ENCODE measurements at places on chromosomes 7 and 10. TPM values are rescaled to one million over a fixed set of nuclear protein-coding genes. Genes with fewer than 3 reads are reported as not detected.

Gene HMX2
- not detected for total RNA-seq

Gene PHKG1
- total RNA-seq = 0.78 TPM

Gene ITPRID1
- total RNA-seq = not detected

Gene AQP1
- 197 TPM for total RNA-seq

Gene FAM13C
- 14.4 TPM for total RNA-seq

Gene ZNF775
- total RNA-seq = 6.8 TPM

Gene SPACDR
- total RNA-seq = not detected

Gene ZC3HAV1L
- 44.5 TPM for total RNA-seq

DNA sequence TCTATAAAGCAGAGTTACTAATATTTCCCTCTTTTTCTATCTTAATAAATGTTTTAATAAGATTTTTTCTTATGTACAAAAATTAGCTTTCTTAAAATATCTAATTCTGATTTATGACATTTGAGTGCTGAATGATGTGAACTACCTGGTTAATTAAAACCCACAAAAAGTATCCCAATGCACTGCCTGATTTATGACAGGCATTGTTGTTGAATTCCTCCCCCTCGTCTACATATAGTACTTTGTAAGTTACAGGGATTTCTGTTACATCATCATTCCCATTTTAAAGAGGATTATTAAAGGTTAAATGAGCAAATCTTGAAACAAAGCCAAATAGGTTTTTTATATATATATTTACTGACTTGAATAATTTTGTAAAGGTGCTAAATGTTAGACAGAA, 91.1 kb downstream of the NRBF2 start:
- DNase-seq = no peak

DNA sequence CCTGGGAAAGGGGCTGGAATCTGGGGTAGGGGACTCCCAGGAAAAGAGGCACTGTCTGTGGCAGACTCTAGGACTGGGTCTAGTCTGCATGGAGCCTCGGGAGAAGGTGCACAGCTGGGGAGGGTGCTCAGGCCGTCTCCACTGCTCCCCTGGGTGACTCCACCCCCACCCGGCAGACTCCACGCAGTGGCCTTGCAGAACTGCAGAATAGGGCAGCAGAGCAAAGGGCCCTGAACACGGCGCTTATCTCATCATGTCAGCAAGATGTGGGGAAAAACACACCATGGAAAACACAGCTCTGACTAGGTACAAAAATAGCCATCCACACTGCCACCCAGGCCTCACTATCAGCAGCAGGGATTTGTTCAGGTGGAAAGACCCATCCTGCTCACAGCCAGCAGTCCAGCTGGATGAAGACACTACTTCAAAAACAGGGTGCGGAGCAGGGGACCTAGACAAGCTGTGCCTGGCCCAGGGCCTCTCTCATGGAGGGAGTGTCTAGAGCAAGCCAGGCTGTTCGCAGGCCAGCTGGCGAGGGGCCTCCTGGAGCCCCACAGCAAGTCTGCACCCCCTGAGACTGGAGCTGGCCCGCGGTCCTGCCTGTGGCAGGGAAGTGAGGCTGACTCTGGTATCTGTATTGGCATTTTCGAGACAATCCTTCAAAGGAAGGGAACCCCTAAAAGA, 11.7 kb downstream of the MAT1A start:
- DNase-seq = no peak

DNA sequence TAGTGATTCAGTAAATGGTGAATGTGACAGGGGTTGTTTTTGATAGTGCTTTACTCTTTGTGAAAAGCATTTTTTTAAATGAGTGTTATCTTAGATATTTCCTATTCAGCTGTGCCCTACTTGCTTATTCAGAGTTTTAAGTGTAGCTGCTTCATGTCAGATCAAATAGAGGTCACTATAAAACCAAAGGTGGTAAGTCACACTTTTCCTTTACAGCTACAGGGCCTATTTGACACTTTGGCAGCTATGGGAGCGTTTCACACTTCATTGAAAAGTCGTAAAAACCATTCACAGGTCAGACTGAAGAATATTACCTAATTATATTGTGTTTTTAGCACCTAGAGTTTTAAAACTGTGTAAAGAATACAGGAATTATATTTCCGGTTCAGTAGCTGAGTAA, 67.3 kb downstream of the ANKIB1 start:
- DNase-seq = no peak

DNA sequence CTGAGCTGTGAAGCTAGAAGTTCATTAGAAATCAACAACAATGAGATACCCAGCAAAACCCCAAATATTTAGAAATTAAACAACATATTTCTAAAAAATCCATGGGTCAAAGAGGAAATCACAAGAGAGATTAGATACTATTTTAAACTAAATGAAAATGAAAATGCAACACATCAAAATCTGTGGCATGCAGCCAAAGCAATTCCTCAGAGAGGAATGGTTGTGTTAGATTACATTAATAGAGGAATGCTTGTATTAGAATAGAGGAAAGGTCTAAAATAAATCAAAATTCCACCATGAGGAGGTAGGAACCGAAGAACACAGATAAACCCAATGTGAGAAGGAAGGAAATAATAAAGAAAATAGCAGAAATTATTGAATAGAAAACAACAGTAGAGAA, 642.1 kb upstream of the GALNT17 start:
- no peak for DNase-seq

GRCh38 chr7:78326189-78326588, 527.6 kb downstream of the PHTF2 start:
- DNase-seq = no peak

- DNase-seq = no peak
Observed at GRCh38 chr7:4906682-4907081, 23.2 kb upstream of the RADIL start.

DNA sequence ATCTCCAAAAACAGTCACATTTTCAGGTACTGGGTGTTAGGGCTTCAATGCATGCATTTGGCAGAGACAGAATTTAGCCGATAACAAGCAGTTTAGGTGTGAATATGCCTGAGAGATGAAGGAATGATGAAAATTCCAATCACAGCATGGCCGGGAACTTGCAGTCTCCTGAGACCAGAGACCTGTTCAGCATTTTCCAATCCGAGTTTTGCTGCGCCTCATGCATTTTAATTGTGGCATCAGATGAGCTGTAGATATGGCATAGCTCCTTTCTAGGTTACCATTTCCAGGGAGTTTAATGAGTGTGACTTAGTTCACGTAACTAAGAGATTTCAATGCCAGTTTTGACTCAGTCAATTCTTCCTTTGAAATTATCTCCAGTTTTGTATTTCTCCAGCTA, 14.5 kb upstream of the C1QL3 start:
- DNase-seq = no peak

- DNase-seq = no peak
Observed at GRCh38 chr10:113282564-113282963, 270.3 kb upstream of the HABP2 start.

DNA sequence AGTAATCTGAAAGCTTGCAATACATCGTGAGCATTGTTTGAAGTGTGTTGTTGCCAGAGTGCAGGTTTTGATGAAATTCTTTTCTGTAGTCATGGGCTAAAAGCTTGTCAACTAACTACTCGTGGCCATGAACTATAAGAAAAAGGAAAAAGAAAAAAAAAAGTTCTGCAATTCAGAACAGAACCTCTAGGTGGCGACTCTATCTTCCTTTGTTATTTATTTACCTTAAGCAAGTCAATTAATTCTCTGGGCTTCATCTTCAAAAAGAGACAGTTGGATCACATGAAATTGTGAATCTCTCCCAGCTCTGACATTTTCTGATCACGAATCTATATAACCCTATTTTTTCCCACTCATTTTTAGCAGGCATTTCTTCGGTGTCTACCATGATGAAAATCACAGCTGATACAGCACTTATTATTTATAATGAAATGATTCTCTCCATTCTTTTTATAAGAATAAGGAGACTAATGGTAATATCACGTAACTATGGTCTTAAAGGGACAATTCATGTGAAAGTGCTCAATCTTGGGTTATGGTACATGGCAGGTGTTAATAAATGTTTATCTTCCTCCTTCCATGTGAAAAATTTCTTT, 18.8 kb downstream of the TMEM196 start:
- DNase-seq = no peak

DNA sequence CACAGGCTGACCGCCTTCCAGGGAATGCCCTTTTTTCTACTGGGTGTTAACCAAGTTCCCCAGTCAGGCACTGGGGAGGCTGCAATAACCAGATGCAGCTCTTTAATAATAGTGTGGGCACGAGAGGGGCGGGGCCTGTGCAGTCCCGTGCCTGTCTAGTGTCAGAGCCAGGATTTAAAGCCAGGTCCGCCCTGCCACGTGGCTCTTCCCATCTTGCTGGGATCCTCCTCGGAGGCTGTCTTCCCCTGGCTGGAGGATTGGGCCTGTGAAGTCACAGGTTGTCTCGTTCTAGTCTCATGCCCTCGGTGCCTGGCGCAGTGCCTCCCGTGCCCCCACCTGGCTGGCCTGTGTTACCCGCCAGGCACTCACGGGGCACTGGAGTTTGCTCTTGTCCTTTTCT, 25.2 kb downstream of the TMEM120A start:
- no peak for DNase-seq

- no peak for DNase-seq
Observed at GRCh38 chr7:98469088-98469487, 68.2 kb upstream of the BAIAP2L1 start.

DNA sequence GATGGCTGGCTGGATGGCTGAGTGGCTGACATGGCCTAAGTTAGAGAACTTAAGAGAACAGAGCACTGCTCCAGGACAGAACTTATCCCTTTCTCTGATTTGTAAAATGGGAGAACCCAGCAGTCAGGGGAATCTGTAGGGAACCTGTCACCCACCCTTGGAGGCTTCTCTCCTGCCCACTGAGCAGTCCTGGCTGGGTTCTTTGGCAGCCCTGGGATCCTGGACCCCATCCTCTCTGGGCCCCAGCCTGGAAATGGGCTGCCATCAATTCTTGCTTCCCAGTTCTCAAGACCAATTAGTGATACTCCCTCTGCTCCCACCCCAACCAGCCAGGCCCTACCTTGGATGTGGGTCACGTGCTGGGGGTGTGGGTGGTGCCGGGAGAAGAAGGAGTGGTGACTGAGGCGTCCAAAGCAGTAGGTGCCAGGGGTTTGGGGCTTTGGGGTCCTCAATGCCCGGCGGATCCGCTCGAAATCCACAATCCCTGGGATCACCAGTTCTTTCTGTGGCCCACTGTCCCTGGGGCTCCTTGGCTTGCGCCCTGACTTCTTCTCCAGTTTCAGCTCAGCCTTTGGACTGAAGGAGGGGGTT, 3.6 kb downstream of the TBATA start:
- no peak for DNase-seq

DNA sequence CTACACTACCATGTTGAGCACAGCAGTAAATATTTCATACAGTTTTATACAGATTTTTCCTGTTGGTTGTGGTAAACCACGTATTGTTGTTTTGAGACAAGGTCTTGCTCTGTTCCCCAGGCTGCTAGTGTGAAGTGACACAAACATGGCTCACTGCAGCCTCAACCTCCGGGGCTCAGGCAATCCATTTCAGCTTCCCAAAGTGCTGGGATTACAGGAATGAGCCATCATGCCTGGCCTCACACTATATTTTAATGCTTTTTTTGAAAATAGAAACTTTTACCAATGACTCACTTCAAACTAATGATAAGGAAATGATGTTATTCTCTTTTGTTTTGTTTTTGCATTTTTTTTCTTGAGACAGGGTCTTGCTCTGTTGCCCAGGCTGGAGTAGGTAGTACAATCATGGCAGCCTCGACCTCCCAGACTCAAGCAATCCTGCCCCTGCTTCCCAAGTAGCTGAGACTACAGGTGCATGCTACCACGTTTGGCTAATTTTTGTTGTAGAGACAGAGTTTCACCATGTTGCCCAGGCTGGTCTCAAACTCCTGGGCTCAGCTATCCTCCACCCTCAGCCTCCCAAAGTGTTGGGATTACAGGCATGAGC, 210.6 kb downstream of the TPST1 start:
- no peak for DNase-seq

Data from thyroid gland (tissue), 4 donors.